ENCODE measurements at places on chromosomes 3 and 15.

DNA sequence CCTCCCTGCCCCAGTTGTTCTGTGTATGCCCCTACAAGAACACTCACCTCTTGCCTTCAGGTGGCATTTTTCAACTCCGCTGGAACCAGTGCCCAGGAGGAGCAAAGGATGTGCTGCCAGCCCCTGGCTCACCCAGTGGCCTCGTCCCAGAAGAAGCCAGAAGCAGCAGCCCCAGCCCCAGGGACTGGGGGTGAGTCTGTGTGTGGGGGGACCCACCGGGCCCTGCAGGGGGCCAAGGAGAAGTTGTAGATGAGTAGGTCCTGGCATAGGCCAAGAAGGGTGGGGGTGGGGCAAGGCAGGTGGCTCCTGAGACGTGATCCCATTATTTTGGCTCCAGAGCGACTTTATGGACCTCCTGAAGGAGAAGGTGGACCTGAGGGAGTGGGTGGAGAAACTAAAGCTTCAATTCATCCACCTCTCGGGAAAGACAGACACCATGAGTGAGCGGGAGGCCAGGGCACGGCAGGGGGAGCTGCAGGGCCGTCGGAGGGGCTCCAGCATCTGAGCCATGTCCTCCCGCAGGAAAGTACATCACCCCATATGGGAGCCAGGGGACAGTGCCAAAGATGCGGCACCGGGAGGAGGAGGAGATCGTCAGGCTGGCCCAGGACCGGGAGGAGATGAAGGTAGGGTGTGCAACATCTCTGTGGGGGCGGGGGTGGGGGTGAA, 29.3 kb downstream of the NGRN start:
- no peak for DNase-seq

DNA sequence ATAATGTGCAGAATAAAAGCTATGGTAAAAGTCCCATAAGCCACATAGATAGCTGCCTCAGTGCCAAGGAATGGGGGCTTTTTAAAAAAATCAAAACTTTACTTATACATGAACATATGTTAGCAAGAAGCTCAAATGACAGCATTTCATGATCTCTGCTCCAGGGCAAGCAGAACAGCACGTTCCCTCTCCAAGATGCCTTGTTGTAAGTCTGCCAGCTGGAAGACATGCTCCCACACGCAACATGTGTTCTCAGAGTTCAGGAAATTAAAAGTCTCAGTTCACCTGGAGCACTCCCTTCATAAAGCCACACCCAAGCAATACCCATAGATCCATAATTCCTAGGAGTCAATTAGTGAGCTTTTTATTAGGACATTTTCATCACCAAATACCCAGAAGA, 52.2 kb downstream of the ABI3BP start:
- DNase-seq: no peak

GRCh38 chr3:47803480-47804025, 615 bp downstream of the DHX30 start:
- DNase-seq: no peak

DNA sequence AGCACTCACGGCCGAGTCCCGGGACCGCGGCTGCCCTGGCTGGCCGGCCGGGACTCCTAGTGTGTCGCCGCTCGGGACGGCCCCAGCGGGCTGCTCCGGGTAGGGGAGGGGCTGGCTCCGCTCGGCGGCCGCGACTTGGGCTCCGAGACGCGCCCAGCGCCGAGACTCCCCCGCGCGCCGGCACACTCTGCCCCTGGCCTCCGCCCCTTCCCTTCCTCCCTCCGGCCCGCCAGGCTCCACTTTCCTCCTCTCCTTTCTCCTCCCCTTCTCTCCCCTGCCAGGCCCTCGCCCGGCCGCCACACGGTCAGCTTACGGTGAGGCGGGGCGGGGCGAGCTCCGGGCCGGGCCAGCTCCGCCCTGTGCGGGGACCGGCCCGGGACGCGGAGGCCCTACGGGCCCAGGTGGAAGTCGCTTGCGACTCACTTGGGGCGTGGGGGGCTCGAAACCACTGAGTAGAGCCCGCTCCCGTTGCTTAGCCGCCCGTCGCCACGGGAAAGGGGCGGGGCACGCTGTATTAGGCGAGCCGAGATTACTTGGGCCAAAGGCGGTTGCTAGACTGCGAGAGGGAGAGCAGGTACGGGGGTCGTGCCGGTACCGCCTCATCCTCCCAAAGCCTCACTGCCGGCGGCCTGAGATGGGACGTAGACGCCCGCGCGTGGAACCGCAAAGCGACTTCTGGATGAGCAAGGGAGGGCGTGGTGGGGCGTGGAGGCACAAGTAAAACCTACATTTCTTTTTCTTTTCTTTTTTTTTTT, at the start of gene ITGB5:
Gene ITGB5 (minus strand): TSS at position 189 of the 755 bp plus-strand sequence. CDS start 365 bp downstream, outside the sequence.
- DNase-seq: peak; percentile 90

DNA sequence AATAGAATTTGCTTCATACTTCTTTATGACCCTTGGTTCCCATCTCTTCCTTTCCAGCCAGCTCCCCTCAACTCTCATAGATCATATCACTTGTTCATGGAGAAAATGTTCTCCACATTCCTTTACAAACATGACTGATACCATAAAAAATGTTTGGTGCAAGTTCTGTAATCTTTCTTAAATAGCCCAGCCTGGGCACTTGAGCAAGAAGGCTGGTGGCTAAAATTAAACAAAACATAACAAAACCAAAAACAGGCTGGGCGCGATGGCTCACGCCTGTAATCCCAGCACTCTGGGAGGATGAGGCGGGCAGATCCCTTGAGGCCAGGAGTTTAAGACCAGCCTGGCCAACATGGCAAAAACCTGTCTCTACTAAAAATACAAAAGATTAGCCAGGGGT, 8.9 kb upstream of the POLR2M start:
- DNase-seq: no peak

DNA sequence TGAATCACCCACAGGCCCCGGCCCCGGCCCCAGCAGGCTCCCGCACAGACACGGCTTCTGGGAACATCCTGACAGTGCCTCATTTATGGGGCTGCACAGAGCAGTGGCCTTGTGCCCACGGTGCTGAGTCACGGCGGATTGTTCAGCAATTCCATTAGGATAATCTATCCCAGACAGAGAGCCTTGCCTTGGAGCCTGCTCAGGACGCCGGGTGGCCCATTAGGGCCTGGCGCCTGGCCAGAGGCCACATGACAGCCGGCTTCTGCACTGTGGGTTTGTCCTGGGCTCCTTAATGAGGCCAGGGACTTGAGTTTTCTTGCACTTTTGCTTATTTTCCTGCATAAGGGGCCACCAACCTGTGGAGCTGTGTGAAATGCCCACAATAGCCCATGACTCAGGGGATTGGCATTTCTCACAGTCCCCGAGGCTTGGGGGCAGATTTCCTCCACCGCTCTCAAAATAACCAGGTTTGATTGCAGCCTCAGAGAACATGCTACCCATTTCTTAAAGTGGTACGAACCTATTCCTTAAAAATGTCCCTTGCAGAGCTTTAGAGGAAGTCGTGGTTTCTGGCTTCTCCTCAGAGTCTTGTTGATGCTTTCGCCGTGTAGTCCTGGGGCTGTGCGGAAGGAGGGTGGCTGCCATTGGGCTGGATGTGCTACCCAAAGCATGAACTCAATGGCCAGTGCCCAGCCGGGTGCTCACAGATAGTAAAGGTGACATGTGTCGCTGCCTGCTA, 19.0 kb downstream of the SYNM start:
- DNase-seq: peak; percentile 98

Data from mesendoderm (in vitro differentiated cells).